ENCODE measurements at places on chromosomes 1 and 21. TPM values are rescaled to one million over a fixed set of nuclear protein-coding genes. Genes with fewer than 3 reads are reported as not detected.
A peak's percentile ranks its signal among the peaks of the same experiment; 100 is the strongest.

- no peak overlapping the region for H3K27ac ChIP-seq
- H3K4me3 ChIP-seq, result no peak overlapping the region
- H3K36me3 ChIP-seq, result no peaks in the 10 kb centered on the region
- no peaks in the 10 kb centered on the region for H3K27me3 ChIP-seq
These were observed 521.9 kb upstream of the PRMT6 start for GRCh38 chr1:106534612-106535011.

DNA sequence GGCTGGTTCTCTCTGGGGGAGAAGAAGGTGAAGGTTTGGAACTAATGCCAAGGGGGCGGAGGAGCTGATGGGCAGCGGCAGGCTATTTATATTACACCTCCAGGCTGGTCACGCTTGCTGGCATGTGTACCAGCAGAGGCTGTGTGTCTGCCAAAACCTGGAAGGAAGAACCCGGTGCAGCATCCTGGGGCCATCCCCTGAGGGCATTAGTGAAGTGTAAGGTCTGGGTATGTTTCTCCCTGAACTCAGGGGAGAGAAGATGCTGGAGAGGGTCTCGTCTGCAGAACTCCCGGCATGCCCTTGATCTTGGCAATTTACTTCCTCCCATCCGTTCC lies 5.3 kb downstream of the DISP3 start:
- H3K4me3 ChIP-seq, result no peak overlapping the region
- DNase-seq, result no peak
- peaks cover 7% of the 10 kb centered on the region for H3K4me1 ChIP-seq
- H3K27me3 ChIP-seq, result peaks cover 11% of the 10 kb centered on the region
- H3K27ac ChIP-seq, result no peak overlapping the region

DNA sequence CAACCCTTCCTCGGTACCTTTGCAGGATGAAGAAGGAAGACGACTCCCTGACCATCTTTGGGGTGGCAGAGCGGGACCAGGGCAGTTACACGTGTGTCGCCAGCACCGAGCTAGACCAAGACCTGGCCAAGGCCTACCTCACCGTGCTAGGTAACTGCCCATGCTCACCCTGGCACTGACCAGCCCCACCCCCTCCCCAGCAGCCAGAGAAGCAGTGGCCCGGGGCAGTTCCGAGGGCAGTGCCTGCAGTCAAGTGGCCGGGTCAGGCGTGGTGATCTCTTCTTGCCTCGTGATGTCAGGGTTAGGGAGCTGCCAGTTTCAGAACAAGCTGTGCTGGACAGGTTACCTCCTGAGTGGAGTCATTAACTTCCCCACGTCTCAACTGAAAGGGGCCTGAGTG lies 66.4 kb upstream of the CNTN2 start:
- no peak for DNase-seq
- H3K36me3 ChIP-seq, result no peaks in the 10 kb centered on the region
- no peaks in the 10 kb centered on the region for H3K4me1 ChIP-seq
- H3K27ac ChIP-seq, result no peak overlapping the region

DNA sequence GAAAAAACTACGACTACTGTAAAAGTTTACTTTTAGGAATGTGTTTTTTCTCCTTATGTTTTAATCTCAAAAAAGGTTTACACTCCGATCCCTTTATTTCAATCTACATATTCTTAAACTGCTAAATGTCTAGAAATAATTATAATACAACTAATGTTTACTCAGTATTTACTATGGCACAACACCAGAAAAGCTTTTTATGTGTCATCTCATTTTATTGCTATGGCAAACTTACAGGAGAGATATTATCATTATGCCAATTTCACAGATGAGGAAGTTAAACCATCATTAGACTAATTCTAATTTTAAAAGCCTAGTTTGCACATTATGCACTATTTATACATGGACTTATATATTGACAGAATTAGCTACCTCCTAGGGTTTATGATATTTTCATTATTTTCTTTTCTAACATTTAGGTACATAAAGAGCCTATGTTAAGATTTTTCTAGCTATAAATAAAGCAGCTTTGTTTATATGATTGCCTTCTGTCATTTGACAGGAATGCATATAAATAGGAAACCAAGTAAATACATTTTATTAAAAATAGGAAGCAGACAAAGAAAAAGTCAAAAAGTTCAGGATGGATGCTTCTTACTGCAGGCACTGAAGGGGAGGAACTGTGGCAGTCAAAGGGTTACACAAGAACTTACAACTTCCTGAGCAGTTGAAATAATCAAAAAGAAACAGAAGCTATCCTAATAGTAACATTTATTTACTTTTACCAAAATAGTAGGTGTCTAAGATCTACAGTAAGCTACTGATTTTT lies 442.4 kb downstream of the LTN1 start:
- H3K27me3 ChIP-seq, result no peaks in the 10 kb centered on the region
- H3K36me3 ChIP-seq, result no peaks in the 10 kb centered on the region
- no peak overlapping the region for H3K27ac ChIP-seq
- DNase-seq, result no peak
- H3K4me3 ChIP-seq, result no peak overlapping the region

DNA sequence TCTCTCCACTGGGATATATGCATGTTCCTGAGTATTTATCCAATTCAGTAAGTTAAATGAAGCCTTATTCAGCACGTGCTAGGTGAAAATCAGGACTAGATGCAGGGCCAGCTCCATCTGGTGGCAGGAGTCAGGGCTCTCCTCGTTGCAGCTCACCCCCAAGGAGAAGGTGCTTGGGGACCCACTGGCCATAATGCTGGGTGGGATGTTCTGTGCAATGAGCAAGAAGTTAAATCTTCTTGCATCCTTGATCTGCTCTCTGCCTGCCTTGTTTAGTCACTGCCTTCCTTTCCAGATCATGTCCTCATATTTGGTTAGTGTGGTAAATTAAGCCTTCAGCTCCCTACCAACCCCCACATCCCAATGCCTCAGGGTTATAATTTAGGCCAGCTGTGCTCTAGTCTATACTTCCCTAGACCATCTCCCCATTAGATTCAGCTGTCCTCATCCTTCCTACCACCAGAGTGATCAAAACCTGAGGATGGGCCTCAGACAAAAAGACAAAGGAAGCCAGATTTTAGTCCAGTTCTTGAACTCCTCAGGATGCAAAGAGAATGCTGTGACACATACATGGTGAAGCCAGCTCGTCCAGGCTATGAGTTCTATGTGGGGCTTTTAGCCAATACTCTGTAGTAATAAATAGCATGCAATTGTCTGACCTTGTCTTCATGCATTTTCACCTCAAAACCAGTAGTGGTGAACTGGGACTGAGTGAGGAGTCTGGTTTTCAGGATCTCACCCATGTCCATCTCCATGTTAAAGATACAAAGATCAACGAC lies 55.9 kb downstream of the SEC16B start:
- peak; percentile 72 for DNase-seq
- H3K27me3 ChIP-seq, result no peaks in the 10 kb centered on the region
- no peaks in the 10 kb centered on the region for H3K36me3 ChIP-seq
- no peak overlapping the region for H3K27ac ChIP-seq

GRCh38 chr1:153832293-153832692 lies 57.1 kb downstream of the SLC27A3 start:
- no peak for DNase-seq
- H3K4me1 ChIP-seq, result no peaks in the 10 kb centered on the region
- H3K27me3 ChIP-seq, result no peaks in the 10 kb centered on the region
- H3K27ac ChIP-seq, result peak overlapping the region; percentile 37

Gene KCNQ4
- total RNA-seq, result 3.0 TPM

Gene PRDM2
- 19.5 TPM for total RNA-seq
